ENCODE measurements at places on chromosomes 3 and 15. TPM values are rescaled to one million over a fixed set of nuclear protein-coding genes. Genes with fewer than 3 reads are reported as not detected.

DNA sequence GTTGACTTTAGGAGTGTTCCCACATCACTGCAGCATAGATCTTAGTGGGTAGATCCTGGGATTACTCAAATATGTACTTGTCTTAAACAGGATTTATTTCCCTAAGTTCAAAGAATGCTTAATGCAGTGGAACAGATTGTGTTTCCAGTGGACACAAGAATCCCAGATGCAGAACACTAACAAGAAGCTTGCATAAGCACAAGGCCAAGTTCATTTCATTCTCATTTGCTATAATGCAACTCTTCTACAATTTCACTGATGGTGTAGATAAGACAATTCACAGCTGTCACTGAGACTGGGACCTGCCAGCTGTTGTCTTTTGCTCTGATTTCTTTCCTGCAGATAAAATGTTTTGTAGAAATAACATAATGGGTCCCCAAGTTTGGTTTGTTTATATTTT is 225.6 kb downstream of the NFKBIZ start:
- DNase-seq = no peak

Gene AMT
- total RNA-seq = 1.2 TPM

Gene DAZL
- not detected for total RNA-seq

GRCh38 chr15:43105077-43105736 is 631 bp downstream of the UBR1 start:
- DNase-seq = no peak

All from mesenteric fat pad (tissue), 1 donor.